ENCODE measurements at places on chromosomes 7 and 10.
A peak's percentile ranks its signal among the peaks of the same experiment; 100 is the strongest.

- no peak for DNase-seq
Measured at GRCh38 chr7:98211676-98212531, 665 bp downstream of the BHLHA15 start.

- DNase-seq, result no peak
Measured at GRCh38 chr10:122531261-122531660, 29.3 kb upstream of the DMBT1 start.

DNA sequence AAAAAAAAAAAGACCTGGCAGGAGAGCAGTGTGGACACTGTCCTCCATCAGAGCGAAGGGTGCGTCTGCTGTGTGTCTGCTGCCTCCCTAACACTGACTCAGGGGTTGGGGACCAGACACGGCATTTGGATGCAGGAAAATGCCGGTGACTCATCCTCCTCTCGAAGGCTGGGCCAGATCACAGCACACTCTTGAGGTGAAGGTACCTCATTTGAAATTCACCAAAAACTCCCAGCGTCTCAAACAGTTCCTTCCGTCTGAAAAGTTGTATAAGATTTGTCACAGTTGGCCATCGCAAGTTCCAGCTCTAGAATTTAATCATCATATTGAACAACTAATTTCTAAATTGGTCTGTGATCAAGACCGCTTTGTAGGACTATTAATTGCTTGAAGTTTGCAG lies 118.1 kb upstream of the LYZL2 start:
- DNase-seq, result no peak

DNA sequence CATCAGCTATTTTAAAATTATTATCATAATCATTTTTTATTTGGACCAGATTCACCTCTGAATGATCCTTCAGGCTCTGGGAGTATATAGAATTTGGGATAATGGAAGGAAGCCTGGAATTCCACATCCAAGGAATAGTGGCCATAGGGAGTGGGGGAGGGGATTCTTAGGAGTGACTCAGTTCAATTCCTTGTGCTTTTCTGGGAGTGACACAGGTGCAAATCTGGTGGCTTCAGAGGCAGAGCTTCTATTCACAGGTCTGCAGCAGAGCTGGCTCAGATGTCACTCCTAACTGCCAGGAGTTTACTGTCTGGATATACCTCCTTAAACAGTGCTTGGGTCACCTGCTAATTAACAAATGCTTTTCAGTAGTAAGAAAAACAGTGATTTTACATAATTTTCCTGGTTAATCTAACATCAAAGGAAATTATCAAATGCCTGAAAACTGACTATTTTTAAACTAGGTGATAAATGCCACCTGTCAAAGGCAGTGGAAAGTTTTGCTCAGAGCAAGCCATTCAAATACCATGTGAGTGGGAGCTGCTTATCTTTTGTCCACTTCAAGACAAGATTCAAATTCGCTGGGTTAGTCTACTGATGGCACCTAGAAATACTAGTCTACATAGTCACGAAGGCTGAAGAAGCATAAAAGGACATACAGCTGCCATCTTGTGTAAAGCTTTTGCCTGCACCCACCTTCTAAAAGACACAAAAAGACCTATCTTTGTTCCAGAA lies 106.7 kb upstream of the LAMB4 start:
- DNase-seq, result no peak

DNA sequence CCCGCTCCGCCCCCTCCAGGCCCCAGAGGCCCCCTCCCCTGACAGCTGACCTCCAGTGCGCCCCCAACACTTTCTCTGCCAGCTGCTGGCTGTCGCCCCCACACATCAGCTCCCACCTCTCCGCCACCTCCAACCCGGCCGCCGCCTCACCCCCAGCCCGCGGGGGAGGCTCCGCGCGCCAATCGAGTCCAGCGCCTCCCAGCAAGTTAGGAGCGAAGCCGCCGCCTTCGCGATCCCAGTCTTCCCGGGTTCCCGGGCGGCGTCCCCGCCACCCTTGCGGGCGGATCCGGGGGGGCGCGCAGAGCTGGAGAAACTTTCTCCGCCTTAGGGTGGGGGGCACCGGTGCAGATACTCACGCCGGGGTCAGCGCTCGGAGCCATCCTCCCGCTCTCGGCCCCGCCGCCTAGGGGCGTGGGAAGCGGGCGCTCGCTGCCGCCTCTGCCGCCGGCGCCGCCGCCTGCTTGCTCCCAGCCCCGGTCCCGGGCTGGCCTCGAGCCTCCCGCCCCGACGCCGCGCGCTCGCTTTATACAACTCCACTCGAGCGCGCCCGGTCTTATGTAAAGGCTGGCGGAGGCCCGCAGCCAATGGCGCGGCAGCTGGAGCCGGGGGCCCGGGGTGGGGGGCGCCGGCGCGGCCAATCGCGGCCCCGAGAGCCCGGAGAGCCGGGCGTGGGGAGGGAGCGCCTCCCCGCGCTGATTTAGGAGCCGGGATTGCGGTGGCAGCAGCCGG lies at the start of gene CRTAC1:
Gene CRTAC1 (minus strand): TSS at position 529 of the 729 bp plus-strand sequence. CDS start 149 bp downstream, at position 380.
- no peak for DNase-seq

DNA sequence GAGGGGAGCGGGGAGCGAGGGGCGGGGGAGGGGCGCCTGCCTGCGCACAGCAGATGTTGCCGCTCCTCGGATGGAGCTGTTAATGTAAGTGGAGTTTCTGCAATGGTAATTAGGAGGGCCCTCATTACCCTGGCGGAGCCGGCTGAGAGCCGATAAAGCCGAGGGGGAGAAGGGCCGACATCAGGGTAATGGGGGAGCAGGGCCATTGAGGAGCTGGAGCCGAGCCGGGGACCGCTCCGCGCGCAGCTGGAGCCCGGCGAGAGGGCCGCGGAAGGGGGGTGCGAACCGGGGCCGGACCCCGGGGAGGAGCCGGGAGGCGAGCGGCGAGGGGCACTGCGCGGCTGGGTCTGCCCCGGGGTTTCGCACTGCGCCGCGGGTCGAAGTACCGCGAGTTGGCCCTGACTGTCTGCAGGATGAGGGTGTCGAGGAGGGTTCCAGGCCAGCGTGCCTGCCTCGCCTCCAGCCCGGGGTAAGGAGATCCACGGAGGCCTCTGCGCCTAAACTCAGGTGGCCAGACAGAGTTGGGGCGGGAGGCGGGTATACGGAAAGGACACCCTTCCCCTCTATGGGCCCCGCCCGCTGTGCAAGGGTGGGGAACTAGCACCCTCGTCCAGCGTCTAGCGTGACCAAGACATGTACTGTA lies 55.0 kb upstream of the LBX1 start:
- DNase-seq, result no peak

GRCh38 chr7:148553979-148554378 lies 36.6 kb upstream of the C7orf33 start:
- no peak for DNase-seq

- peak; percentile 36 for DNase-seq
Measured at GRCh38 chr10:119655566-119656001, 4.4 kb downstream of the BAG3 start.

- DNase-seq, result no peak
Measured at GRCh38 chr7:46288861-46289260, 367.8 kb upstream of the IGFBP3 start.

- no peak for DNase-seq
Measured at GRCh38 chr10:25547382-25547781, 372.6 kb downstream of the GPR158 start.

DNA sequence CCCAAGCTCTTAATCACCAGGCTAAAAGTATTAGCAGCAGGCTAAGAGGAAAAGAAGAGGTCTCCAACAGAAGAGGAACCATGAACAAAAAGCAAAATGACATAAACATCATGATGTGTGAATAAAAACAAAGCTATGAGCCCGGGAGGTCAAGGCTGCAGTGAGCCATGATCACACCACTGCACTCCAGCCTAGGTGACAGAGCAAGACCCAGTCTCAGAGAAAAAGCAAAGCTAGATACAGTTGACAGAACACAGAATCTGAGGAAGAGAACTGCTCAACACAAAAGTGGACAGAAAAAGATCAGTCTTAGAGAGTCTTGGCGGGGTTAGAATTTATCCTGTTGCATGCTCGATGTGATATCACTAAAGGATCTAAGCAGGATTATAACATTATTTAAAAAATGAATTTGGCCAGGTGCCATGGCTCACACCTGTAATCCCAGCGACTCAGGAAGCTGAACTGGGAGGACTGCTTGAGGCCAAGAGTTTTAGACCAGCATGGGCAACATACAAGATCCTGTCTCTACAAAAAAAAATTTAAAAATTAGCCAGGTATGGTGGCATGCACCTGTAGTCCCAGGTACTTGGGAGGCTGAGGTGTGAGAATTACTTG lies 37.5 kb downstream of the NT5C2 start:
- DNase-seq, result no peak

GRCh38 chr7:83581667-83582435 lies 67.1 kb downstream of the SEMA3E start:
- DNase-seq, result no peak

DNA sequence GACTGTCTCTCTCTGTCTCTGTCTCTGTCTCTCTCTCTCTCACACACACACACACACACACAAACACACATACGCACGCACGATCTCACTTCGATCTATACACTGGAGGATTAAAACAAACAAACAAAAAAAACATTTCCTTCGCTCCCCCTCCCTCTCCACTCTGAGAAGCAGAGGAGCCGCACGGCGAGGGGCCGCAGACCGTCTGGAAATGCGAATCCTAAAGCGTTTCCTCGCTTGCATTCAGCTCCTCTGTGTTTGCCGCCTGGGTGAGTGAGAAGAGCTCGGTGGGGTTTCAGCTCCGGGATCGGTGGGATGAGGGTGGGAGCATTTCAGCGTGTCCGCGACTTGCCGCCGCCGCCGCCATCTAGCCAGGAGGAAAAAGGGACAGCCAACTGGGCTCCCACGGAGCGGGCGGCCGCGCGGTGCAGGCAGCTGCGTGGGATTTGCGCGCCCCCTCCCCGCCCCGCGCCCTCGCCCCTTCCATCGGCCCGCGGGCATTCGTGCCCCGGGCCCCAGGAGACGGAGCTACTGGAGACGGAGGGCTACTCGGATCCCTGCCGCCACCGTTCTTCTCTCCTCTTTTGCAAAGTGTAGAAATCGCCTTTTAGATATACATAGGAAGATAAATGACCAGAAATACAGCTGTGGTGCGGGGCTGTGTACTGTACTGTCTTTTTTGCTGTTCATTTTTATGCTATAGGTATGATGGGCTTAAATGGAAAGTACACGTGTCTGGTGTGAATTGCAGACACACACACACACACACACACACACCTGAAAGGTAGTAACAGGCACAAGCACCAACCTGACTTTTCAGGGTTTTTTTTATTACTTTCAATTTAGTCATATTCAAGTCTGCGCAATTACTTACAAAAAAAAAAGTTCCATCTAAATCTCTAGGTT lies 581 bp downstream of the PTPRZ1 start:
- no peak for DNase-seq

DNA sequence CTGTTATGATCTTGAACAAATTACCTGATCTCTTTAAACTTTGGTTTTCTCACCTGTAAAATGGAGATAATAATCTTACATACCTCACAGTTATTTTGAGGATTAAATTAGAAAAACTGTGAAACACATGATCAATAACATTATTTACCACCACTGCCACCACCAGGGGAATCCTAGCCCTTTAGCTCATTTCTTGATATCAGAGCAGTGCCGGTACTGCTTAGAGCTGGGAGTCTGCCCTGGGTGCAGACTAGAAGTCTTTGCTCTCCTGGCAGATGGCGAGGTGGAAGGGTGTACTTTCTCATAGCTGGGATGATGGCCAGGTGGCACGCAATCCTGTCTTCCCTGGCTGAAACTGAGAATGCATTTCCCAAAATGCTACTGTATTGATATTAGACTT lies 12.7 kb upstream of the EFCAB10 start:
- no peak for DNase-seq

DNA sequence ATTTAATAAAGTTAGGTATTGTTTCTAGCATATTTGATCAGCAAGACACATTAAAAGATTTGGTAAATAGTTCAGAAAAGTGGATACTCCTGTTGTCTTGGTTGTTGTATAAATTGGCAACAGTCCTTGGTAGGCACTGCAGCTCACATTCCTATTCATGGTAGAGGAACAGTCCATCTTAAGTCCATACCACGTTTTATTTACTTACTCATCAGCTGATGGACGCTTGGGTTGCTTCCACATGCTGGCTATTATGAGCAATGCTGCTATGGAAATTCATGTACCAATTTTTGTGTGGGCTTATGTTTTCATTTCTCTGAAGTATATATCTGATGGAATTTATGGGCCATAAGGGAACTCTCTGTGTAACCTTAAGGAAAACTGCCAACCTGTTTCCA lies 43.3 kb downstream of the C10orf120 start:
- no peak for DNase-seq

DNA sequence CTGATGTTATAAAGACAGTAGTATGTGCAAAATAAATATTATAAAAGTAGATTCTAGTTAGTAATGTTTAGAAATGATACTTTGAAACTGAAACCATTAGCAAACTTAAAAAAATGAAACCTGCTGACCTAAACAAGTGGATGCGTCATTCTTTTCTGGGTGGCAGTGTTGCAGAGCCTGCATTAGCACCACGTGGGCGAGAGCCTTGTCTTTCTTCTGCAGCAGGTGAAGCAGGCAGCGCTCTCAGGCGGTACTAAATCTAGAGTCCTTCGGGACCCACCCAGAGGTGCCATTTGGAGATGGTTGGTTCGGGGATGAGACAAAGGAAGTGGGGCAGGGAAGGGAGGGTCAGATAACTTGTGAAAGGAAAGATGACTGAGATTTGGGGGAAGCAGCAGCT lies 759.1 kb upstream of the IGFBP3 start:
- no peak for DNase-seq

DNA sequence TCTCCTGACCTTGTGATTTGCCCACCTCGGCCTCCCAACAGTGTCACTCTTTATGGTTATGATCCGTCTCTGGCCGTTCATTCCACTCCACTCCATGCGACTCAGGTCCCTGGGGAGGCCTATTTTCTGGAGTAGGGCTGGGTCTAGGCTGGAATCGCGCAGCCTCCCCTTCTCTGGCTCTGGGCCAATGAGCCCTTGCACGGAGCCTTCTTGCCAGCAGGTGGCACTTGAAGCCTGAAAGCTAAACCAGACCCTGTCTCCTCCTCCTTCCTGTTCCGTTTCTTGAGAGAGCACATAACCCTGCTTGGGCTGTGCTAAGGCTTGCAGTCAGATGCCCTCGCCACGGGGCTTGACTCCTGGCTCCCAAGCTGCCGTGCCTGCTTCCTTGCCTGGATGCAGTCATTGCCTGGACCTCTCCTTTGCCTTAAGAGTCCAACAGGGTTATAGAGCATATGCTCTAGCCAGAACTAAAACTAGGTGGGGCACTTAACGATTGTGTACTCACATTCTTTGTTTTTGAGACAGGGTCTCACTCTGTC lies 9.6 kb upstream of the DNAJB12 start:
- DNase-seq, result peak; percentile 77

DNA sequence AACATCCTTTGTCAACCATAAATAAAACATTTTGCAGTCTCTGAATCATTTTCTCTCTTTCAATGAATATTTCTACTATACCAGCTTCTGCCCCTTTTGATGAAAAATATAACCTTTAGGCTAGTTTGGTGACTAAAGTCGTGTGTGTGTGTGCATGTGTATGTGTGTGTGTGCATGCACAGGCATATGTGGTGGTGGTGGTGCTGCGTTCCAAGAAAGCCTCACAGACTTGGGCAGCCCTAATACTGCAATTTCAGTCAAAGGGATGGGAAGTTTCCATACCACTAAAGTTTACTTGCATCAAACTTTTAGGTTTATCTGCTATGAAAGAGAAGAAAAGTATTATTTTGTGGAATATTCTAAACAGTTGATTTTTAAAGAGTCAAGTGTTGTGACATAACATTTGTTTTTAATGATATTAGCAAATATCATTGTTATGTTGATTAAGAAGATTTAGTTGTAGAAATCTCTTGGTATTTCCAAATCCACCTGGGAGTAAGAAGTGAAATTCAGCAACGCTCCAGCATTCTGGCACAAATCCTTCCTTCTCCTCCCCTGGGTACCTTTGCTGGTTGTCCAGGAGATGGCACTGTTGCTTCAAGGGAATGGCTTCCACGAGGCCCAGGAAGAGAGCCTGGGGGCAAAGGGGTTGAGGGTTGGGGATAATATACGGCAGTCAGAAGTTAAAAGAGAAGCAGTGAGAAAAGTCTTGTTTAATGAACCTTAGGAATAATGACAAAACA lies 41.5 kb downstream of the ASB4 start:
- DNase-seq, result no peak
